ENCODE measurements at places on chromosomes 3 and 15.

GRCh38 chr3:179410331-179410730 is 40.9 kb downstream of the GNB4 start:
- DNase-seq, result no peak

GRCh38 chr3:4981665-4982494 is 2.6 kb downstream of the BHLHE40 start:
- no peak for DNase-seq

DNA sequence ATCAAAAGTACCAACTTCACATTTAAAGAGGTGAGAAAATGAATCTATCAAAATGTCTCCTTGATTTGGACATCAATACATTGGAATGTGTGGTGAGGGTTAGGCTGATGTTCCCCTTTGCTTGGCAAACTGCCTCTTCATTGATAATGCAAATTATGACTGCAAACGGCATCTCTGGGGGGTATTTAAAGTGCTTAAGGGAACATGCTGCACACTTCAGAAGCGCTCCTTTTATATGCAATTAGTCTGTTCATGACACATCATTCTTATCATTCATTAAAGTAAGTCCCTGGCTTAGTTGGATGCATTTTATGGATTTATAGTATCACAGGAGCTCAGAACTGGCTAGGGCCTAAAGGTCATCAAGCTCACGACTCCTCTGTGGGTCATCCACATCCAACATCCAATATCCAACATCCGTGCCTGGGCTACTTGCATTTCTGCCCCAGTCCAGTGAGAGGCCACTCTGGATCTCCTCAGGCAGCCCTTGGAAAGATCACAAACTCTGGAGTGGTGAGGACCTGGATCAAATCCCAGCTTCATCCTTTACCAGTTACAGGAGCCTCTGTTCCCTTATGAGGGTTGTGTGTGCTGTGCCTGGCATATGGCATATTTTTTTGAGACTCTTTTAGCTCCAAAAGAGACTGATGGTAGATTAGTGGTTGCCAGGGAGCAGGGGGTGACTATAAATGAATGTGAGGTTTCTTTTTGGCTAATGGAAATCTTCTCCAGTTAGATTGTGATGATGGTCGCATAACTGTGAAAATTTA is 136.8 kb upstream of the FOXB1 start:
- DNase-seq, result no peak

DNA sequence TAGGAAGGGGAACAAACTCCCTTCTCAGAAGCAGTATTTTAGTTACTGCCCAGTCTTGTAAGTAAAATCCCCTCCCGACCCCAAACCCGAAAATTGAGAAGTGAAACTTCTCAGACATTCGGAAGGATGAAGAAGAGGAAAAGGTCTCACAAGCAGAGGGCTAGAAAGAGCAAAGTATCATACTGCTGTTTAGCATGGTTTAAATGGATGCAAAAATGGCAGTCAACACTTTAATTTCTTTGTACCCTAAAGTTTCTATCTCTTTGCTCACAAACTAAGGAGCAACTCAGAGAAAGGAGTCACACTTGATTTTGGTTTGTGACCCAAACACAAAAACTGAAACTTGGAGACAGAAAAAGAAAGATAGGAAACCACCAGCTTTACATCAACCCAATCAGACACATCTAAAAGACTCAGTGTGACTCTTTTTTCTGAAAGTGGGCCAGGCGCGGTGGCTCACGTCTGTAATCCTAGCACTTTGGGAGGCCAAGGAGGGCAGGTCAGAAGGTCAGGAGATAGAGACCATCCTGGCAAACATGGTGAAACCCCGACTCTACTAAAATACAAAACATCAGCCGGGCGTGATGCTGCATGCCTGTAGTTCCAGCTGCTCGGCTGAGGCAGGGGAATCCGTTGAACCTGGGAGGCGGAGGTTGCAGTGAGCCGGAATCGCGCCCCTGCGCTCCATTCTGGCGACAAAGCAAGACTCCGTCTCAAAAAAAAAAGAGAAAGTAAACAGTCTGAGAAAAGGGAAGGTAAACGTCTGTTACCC is 63.2 kb upstream of the ATP11B start:
- no peak for DNase-seq

- no peak for DNase-seq
Measured at GRCh38 chr3:63070476-63070810, 195.2 kb upstream of the CADPS start.

- DNase-seq, result no peak
Measured at GRCh38 chr3:70049761-70050160, 50.2 kb downstream of the SAMMSON start.

Measured in activated T-cell treated with anti-CD3 and anti-CD28 coated beads, Interleukin-2, amount 50 U/mL, for 1 hour (primary cell).